RWPE2 (cell line): ENCODE measurements at places on chromosomes 6 and 20.

DNA sequence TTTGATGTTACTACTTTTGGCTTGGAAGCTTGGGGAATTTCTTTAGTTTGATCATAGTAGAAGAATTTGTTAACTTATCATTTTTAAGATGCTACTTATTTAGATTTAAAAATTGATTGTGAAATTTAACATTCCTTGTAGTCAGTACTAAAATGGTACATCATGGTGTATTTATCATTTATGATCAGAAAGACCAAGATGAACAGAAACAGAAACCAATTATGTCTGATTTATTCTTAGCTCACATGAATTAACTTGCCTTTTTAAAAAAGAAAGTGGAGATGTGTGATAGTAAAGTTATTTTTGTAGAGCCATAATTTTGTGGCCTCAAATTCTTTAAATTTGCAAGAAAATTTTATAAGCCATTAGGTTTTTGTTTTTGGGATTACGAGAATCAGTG lies 77.6 kb downstream of the LIN28B start:
- DNase-seq: no peak

DNA sequence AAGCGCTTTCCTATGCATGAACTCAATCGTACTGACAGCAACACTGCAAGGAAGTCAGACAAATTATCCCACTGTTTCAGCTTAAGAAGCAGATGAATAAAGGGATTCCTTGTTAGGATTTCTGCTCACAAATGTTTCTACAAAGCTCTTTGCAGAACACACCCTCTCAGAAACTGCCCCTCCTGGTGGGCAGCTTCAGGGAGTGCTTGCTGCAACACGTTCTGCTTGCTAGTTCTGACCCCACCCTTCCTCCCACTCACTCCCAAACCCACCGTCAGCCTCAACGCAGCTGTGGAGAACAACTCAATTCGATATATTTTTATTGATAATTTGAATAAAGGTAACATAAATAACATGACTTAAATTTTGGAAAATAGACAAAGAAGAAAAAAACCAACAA lies 250.8 kb upstream of the PRDM1 start:
- no peak for DNase-seq

- no peak for DNase-seq
Observed at GRCh38 chr6:100680163-100680562, 201.0 kb downstream of the ASCC3 start.

DNA sequence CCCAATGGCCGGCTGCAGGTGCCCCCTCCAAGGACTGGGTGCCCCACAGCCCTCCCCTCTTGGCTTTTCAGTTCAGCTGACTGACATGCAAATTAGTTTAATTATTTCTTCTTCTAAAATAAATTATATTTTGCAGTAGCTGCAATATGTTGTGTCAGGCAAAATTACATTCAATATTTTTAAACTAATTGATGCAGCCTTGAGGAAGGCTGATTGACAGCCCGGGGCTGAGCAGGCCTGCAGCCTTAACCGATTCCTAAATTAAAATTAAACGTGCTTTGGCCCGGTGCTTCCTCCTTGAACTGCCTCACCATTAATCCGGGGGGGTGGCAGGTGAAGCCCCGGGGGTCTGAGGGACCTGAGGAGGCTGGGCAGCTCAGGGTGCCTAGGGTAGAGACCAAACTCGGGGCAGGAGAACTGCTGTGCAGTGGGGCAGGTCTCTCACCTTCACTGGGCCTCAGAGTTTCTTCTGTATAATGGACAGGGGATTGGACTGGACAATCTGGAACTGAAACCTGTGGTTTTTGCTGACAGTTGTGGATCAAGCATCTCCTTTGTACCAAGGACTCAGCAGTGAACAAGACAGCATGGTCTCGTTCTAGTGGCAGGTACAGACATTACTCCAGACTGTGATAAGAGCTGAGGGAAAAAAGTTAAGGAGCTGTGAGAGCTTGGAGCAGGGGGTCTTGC lies 72.5 kb downstream of the CD40 start:
- no peak for DNase-seq

GRCh38 chr6:157225575-157225995 lies 97.7 kb downstream of the TMEM242 start:
- DNase-seq: no peak

DNA sequence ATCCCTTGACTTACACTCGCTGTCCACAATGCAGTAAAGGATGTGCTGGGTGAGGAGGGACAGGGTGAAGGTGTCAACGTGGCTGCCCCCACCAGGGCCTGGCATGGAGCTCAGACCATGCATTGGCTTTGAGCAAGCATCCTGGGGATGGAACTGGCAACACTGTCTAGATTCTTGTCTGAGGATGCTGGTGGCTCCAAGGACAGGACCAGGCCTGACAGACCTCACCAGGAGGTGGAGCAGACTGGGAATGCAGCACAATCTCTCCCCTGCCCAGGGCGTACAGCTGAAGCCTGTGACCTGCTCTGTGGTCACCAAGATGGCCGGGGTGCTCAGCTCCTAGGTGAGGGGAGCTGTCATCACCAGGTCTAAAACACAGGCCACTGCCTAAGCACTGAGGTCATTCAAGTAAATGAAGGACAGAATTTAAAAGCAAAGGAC lies 50.9 kb downstream of the MYH7B start:
- peak; percentile 76 for DNase-seq

GRCh38 chr6:81995548-81996289 lies 243.2 kb upstream of the TENT5A start:
- DNase-seq: no peak

DNA sequence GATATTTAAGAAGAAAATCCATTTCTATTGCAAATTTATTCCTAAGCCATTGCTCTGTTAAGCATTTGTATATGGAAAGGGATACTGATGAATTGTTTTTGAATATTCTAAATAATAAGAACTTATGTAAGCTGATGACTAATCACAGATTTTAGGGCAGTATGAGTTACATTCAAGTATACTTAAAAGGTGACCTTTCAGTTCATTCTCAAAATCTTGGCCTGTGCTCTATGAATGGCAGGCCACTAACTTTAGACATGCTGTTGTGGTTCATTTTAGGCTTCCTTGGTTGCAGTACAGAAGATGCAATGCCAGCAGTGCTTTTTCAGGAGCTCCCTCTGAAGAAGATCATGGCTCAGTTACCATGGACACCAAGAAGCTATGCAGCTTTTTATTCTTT lies 380.4 kb downstream of the CENPW start:
- DNase-seq: no peak

DNA sequence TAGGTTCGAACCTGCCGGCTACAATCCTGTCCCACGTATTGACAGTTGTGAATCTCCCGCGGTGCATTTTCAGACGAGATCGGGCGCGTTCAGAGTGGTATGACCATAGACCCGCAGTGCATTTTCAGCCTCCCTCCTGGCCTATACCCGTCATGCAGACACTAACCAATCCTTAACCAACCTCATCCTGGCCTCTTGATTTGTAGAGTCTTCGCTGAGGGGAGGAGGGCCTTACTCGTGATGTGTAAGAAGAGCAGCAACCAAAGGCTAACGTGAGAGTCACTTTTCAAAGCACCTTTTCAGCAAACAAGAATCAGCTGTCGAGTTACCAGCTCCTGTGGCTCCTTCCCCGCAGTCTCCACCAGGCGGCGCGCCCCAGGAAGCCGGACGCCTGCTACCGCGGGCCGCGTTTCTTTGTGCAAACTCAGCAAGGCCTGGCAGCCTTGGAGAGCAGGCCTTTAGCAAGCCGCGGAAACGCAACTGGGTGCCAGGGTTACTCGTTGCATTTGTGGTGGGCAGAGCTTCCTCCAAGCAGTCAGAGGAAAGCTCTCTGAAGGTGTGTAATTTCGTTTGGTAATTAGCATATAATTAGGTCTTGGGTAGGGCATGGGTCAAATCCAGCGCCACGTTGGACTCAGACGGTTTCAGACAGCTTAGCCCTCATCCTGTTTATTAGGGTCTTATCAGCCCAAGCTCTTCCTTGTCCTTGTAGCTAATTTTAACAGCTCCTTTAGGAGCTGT lies 139.8 kb downstream of the OR2B2 start:
- peak; percentile 74 for DNase-seq

GRCh38 chr6:33314943-33315792 lies 1.3 kb upstream of the TAPBP start:
- no peak for DNase-seq

DNA sequence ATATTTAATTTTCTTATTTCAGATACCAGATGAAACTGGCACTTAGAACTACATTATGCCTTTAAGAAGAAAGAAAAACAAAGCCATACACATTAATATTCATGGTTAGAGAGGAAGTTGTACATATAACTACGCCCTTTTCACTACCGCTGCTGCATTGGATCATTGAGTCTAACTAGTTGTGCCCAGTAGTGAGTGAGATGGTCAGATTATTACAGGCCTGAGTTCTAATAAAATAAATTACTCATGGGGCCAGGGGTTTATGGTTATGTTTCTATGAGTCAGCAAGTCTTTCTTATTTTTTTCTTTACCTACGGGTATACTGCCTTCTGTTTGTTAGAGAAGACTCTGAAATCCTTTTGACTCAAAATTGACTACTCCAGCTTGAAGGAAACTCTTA lies 11.5 kb downstream of the RIOK1 start:
- no peak for DNase-seq

DNA sequence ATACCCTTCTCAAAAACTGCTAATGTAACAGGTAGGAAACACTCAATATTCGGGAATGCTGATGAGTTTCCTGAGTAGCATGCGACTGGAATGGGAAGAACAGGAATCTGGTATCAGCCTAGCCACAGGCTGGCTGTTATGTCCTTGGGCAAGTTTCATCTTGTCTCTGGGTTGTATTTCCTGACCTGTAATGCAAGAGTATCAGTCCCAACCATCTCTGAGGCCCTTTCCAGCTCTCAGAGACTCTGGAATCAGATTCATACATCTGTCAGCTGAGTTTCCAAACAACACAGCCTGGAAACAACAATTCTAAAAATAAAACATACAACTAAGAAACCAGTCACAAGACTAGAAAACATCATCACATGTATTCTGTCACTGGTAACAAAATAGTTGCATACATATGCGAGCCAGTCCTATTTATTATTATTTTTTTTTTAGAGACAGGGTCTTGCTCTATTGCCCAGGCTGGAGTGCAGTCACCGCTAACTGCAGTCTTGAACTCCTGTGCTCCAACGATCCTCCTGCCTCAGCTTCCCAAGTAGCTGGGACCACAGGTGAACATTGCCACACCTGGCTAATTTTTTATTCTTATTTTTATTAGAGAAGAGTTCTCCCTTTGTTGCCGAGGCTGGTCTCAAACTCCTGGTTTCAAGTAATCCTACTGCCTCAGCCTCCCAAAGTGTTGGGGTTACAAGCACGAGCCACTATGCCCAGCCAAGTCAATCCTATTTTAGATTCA lies 16.7 kb upstream of the TFAP2A start:
- DNase-seq: no peak

- no peak for DNase-seq
Observed at GRCh38 chr20:1844325-1845162, 50.7 kb upstream of the SIRPA start.

GRCh38 chr6:30568245-30568644 lies 3.0 kb upstream of the ABCF1 start:
- no peak for DNase-seq

- no peak for DNase-seq
Observed at GRCh38 chr6:136784910-136785746, 7.1 kb downstream of the MAP3K5 start.

DNA sequence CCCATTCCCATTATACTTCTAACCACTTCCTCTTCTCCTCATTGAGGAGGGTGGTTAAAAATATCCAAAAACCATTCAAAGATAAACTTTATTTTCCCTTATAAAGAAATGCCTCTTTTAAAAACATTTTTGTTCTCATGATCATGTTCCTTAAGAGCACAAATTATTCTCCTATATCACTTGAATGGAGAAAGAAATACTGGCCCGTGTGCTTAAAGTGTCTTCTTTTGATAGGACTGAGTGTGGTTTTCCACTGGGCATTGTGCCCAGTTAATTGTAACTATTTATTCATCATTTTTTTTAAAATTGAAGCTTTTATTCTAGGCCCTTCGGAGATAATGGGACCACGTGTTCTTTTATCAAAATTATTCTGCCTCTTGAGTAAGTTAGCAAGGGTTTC lies 871.5 kb downstream of the QKI start:
- DNase-seq: no peak

DNA sequence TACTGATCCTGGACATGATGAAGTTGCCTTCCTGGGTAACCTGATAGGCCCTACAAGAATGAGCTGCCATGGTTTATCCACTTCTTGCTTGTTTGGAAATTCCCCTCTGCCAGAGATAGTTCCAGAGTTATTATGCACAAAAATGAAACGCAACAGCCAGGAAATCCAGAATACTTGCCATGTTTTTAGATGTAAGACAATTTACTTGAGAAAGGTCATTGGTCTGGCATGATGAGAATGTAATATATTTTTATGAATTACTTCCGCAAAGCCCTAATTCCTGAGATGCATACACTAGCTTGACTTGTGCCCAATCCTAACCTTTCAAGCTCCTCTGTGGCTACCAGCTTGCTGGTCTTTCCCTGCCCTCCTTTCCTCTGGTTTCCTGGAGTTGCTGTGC lies 27.9 kb upstream of the NT5E start:
- DNase-seq: no peak

DNA sequence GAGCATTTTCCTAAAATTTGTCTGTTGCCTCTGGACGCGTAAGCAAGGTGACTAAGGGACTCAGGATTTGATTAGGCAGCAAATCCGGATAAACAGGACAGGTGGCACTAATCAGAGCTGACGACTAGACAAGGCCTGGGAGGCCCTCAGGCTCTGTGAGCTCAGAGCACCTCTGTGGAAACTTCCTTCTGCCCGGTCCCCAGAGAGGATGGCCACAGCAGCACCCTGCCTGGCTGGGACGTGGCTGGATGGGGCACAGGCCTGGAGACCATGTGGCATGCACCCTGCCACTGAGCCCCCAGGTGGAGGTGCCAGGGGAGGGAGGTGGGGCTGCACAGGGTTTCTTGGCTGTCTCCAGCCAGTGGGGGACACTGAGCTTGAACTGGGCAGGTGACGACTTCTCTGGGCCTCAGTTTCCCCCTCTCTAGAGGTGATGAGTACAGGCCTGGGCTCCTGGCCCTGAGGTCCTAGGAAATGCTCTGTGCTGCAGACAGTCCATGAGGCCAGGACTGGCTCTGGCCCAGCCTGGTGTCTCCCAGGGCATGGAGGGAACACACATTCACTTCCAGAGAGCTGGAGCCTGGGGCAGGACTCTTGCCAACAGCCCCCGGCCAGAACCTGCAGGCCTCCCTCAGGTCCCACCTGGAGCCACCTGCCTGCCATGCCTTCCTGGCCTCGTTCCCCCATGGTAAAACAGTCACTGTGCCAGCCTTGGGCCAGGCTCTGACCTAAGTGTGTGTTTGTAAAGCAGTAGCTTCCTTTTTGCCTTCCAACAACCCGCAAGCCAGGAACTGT lies 39.6 kb upstream of the STX16 start:
- no peak for DNase-seq

DNA sequence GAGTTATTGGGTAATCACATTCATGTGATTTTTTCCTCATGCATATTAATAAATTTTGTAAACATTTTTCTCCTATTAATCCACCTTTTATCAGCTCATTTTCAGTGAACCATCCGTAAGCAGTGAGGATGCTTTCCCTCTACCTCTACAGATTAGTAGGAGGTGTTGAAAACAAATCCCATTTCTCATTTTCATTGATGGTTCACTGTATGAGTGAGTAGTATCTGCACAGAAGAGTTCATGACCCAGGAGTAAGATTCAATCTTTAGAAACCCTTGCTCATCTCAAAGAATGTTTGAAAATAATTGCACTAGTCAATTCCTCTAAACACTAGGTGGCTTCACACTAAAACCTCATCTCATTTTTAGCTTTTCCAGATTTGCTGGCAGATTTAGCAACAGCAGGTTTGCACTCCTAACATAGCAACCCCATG lies 440.0 kb downstream of the HAO1 start:
- no peak for DNase-seq

- DNase-seq: peak; percentile 72
Observed at GRCh38 chr6:142945446-142946180, 637 bp upstream of the HIVEP2 start.
